Lung (tissue), 17 donors: ENCODE measurements at places on chromosomes 1 and 21.

DNA sequence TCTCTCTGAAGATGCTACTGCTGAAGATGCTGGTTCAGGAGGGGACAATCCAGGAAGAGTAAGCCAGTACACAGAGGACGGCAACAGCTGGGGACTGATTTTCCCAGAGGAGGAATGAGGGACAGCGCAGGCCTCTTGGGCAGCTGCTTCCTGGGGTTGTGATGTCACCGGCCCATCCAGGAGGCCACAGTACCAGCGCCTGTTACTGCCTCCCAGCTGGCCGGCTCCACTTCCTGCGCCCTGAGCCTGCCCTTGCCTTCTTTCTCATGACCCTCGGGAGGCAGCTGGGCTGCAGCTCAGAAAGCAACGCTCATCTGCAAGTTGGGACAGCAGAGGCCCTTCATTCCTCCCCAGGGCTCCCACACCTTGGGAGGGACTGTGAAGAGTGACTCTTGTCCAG lies 21.9 kb upstream of the ID3 start:
- peak; percentile 80 for DNase-seq

GRCh38 chr21:39946199-39946598 lies 79.0 kb downstream of the PCP4 start:
- DNase-seq: no peak

DNA sequence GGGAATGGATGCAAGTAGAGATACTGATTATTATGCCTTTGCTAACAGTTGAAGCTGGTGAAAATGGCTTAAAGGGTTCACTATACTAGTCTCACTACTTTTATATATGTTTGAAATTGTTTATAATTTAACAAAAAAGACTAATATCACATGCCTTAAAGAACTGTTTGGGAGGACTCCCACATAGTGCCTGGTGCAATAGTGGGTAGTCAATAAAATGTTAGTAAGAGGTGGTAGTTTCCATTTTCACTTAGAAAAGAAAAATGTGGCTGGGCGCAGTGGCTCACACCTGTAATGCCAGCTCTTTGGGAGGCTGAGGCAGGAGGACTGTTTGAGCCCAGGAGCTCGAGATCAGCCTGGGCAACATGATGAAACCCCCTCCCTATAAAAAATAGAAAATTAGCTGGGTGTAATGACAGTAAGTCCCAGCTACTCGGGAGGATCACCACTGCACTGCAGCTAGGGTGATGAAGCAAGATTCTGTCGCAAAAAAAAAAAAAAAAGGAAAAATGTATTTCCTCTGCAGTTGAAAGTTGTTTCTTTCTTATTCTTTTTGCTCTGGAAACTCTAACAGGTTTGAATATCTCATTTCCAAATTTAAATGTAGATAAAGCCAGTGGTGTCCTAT lies 24.5 kb downstream of the C21orf91 start:
- no peak for DNase-seq

GRCh38 chr1:107669996-107670395 lies 295.0 kb downstream of the VAV3 start:
- peak; percentile 77 for DNase-seq

GRCh38 chr1:30872033-30872947 lies 36.3 kb downstream of the SDC3 start:
- no peak for DNase-seq

GRCh38 chr1:198465201-198466144 lies 75.0 kb downstream of the ATP6V1G3 start:
- DNase-seq: peak; percentile 84

DNA sequence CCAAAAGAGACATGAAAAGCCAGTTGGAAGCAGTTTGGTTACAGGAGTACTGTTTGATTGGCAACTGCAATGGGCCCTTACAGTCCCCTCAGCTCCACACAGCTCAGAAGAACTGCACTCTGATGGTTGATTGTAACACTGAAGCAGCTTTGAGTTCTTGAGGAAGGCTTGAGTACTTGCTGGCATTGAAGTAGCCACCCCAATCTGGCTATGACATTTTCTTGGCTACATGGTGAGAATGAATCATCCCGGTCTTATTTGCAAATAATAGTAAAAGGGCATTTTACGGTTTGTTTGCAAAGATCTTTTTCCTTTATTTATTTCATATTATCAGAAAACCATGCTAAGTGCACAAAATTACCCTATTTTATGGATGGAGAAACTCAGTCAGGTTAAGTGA lies 159.7 kb upstream of the BEND5 start:
- DNase-seq: no peak

- no peak for DNase-seq
These were observed 24.2 kb upstream of the EYA3 start for GRCh38 chr1:28112388-28113241.

DNA sequence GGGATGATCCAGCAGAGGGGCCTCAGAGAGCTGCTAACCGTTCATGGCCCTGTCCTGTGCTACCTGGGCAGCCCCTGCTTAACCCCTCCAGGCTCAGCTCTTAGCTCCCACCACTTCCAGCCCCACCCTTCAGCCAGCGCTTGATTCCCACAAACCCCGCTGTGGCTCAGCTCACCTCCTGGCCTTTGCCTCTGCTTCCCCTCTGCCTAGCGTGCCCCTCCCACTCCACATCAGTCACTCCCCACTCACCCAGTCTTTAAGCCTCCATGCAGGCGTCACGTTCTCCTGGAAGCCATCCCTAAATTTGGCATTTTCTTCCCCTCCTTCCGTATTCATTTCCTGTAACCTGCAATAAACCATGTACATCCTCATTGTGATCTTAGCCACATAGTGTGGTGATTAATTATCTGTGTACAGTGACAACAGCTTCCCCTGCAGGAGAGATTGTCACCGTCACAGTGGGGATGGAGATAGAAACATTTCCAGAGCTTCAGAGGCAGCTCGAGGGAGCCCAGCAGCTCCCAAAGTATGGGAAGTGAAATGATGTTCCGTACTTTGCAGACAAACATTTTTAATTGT lies 65.5 kb downstream of the EPHB2 start:
- no peak for DNase-seq

- no peak for DNase-seq
These were observed 1623.3 kb upstream of the B3GALT2 start for GRCh38 chr1:194809665-194810064.

GRCh38 chr21:38126666-38127303 lies 130.0 kb upstream of the KCNJ15 start:
- peak; percentile 59 for DNase-seq

DNA sequence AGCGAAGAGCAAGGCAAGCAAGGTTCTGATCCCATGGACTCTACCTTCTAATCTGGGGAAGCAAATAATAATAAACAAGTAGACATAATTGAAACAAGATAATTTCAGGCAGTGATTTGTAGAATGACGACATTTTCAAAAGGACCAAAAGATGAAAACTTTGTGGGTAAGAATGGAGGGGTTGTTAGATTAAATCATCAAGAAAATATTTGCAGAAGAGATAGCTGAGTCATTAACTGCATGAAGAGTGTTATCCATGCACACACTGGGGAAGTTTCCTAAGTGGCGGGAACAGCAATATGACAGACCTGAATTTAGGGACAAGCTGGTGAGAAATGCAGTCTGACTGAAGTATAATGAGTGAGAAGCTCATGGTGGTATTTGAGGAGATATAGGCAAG lies 583.1 kb upstream of the RGS18 start:
- no peak for DNase-seq

- DNase-seq: no peak
These were observed 37.9 kb downstream of the ACOT7 start for GRCh38 chr1:6355621-6356020.
